GDM1 (cell line): ENCODE measurements at places on chromosomes 2 and 18.

DNA sequence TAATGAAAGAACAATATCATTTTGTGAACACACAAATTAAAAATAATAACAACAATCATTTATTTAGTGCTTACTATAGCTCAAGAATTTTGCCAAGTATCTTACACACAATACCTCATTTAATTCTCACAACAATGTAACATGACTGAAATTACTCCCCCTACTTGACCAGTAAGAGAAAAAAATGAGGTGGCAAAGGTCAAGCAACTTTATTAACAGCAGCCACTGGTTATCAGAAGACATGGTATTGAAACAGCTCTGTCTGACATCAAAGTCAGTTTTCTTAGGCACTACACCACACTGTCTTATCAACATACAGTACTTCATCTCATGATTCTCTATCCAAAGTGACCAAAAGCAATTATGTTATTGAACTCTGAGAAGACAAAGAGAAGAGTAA lies 389.4 kb downstream of the ZEB2 start:
- DNase-seq: no peak

DNA sequence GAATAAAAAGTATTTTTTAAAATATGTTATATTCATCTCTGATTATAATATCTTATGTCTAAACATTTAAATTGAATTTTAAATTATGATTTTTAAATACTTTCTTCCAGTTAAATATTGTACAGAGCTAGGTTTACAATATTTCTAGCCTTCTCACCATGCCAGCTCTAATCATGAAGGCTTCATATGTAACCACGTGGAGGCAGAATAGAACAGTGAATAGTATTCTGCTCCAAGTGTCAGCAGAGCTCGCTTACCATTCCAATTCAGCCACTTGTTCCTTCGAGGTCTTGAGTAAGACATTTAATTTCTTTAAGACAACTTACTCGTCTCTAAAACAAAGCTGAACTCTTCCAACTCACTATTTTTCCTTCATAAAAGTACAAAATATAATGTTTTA lies 871.8 kb downstream of the SUCLG1 start:
- no peak for DNase-seq

- DNase-seq: no peak
These were observed 52.2 kb downstream of the SMAD7 start for GRCh38 chr18:48898521-48898920.

DNA sequence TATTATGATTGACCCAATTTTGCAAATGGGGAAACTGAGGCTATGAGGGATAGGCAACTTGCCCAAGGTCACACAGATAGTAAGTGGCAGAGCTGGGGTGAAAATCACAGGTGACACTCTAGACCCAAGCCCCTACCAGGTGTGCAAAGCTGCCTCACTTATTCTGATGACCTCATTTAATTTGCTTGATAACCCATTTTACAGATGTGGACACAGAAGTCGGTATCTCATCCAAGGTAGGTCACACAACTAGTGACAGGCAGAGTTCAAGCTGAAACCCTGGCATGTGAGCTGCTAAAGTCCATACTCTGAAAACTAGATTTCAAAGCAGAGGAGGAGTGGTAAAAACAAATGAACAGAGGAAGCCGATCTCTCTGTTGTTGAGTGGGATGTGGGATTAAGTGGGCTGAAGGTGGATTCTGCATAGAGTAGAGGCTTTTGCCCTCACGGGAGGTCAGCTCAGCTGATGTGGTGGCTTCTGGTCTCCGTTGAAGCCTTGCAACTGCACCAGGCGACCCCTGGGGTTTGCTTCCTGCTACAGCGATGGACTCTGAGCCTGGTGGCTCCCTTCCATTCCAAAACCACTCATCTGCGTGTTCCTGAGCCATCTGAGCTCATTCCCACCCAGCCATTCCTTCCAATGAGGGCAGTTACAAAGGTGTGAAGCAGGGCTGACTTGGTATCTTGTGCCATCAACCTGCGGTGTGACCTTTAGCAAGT lies 164.3 kb upstream of the FHL2 start:
- DNase-seq: no peak

DNA sequence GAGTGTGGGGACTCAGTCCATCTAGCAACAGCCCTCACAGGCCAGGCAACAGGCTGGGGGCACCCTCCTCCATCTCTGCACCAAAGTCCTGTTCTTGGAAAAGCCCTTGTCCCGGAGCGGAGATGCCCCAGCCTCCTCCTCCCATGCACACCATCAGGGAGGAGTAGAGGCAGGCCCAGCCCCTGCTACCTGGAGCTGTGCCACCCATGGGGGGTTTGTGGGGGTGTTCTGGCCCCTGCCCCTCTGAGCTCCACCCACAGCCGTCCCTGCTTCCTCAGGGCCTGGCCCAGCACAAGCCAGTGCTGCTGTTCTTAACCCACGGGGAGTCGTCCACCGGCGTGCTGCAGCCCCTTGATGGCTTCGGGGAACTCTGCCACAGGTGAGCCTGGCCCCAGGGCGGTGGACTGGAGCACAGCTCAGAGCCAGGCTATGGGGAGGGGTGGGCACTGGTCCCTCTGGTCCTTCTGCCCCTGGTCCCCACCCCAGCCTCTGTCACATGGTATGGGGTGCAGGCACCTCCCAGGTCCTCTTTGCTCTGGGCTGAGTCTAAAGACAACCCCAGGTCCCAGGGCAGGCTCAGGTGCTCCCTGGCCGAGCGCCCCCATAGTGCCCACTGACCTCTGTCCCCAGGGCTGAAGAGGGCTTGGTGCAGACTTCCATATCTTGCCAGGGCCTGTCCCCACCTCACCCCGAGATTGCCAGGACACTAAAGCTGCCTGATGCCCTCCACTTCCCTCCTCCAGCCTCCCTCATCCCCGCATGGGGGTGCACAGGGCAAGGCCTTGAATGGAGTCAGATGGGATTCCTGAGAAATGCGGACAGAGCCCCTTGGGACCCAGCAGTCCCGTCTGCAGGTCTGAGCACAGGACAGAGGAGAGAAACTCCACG lies 2.7 kb downstream of the AGXT start:
- no peak for DNase-seq

- DNase-seq: no peak
These were observed 373.9 kb downstream of the PIK3C3 start for GRCh38 chr18:42328931-42329330.
